NCI-H510A (cell line): ENCODE measurements at places on chromosomes 11 and 22.

GRCh38 chr11:78662811-78663210 lies 88.1 kb upstream of the NARS2 start:
- DNase-seq, result no peak

DNA sequence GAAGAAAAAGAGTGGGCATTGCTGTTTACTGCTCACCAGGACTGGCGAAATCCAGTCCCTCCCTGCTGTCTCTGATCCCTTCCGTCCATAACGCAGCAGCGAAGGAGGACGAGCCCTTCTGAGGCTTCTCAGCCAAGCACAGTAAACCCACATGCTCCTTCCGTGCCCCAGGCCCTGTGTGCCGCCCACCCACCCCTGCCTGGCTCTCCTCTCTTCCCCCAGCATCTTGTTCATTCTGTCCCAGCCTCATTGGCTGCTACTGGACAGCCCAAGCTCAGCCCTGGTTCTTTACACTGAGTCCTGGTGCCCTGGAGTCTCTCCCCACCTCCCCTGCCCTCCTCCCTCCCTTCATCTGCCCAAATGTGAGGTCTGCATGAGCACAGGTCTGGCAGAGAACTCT lies 559.7 kb downstream of the BRD1 start:
- no peak for DNase-seq

- DNase-seq, result no peak
These were observed 105.0 kb upstream of the RAG2 start for GRCh38 chr11:36703055-36703404.

- DNase-seq, result peak; percentile 4
These were observed 29.0 kb upstream of the API5 start for GRCh38 chr11:43282607-43283440.

DNA sequence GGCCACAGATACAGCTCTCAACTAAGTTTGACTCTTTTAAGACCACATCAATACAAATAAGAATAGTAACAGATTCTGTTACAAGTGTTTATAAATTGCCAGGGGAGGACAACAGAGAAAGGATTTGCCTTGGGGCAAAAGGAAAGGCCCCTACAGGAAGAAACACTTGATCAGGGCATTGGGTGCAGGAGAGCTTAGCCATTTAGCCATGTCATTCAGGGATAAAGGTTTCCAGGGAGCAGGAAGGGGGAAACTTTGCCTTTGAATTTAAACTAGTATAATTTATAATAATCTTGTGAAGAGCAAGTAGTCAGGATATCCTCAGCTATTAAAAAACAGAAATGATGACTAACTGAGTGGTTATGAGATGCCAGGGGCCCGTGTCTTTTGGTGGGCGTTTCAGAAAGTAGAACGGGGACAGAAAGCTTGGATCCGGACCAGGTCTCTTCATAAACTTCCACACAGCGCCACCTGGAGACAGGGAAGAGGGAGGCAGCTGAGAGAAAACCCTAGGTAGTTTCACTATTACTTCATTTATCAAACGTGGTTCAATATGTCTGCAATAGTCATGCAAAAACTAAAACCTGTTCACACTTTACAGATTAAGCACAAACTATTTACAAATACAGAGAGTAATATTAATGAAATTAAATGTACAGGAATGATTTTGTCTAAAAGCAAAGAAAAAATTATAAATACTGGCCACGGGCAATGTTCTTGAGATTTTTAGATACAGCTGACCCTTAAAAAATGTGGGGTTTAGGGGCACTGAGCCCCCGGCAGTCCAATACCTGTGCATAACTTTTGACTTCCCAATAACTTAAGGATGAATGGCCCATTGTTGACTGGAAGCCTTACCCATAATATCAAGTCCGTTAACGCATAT lies 11.0 kb upstream of the SLC5A4 start:
- DNase-seq, result no peak

DNA sequence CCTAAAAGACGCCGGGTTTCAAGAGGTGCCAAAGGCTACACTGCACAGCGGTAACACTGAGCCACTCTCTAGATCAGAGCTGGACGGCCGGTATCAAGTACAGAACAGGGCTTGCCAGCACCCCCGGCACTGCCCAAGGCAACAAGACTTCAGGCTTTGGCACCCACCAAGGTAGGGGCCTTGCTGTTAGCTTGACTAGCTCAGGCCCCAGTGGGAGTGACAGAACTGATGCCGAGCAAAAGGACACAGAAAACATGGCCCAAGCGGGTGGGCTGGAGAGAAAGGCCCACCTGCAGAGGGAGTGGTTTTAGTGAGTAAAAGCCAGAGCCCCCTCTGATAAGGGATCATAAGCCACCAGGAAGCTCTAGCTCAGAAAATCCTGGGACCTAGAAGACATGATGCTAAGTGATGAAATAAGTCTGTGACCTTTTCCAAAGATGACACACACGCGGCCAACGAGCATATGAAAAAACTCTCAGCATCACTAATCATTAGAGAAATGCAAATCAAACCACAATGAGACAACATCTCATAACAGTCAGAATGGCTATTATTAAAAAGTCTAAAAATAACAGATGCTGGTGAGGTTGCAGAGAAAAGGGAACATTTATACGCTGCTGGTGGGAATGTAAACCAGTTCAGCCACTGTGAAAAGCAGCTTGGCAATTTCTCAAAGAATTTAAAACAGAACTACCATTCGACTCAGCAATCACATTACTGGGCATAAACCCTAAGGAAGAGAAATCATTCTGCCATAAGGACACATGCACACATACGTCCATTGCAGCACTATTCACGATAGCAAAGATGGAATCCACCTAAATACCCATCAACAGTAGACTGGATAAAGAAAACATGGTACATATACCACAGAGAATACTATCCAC lies 12.9 kb downstream of the EHD1 start:
- no peak for DNase-seq

- no peak for DNase-seq
These were observed 2093.5 kb downstream of the LRRC4C start for GRCh38 chr11:39365809-39366436.

GRCh38 chr11:95282291-95282751 lies 51.3 kb upstream of the SESN3 start:
- DNase-seq, result no peak

GRCh38 chr11:67609316-67609715 lies 2.6 kb downstream of the NDUFV1 start:
- DNase-seq, result no peak

GRCh38 chr11:130085671-130086290 lies 16.1 kb downstream of the APLP2 start:
- no peak for DNase-seq

DNA sequence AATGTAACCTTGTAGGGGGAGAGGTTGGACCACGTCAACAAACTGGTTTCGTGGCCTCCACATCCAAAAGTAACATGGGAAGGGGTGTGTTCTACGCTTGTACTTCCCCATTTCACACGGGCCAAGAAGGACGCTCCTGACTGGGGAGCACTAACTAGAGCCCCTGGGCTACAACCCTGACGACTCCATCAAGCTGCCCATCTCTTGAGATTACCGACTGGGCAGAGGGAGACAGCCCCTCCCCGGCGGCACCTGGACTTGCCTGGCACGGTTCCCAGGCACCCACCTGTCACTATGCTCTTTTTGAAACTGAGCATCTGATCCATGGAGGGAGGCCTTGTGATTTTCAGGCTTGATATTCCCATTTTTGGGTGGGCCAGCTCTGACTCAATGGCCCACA lies 68.5 kb downstream of the SHANK2 start:
- DNase-seq, result peak; percentile 42

- DNase-seq, result no peak
These were observed 1031.2 kb downstream of the BRD1 start for GRCh38 chr22:48796310-48797015.

- DNase-seq, result no peak
These were observed 439.0 kb upstream of the CCDC90B start for GRCh38 chr11:83725269-83725560.

DNA sequence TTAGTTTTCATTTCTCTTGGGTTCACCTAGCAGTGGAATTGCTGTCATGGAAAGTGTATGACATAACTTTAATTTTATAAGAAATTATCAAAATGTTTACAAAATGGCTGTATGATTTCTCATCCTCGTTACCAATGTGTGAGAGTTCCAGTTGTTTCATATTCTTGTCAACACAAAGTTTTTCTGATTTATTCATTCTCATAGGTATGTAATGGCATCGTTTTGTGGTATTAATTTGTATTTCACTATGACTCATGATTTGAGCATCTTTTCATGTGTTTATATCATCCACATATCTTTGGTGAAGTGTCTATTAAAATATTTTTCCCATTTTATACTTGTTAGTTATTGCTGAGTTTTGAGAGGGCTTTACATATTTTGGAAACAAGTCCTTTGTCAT lies 5.5 kb downstream of the FAM111B start:
- DNase-seq, result no peak

- no peak for DNase-seq
These were observed 10.3 kb downstream of the PARVG start for GRCh38 chr22:44191036-44191454.

GRCh38 chr11:8086571-8086970 lies 5.6 kb downstream of the TUB start:
- no peak for DNase-seq

DNA sequence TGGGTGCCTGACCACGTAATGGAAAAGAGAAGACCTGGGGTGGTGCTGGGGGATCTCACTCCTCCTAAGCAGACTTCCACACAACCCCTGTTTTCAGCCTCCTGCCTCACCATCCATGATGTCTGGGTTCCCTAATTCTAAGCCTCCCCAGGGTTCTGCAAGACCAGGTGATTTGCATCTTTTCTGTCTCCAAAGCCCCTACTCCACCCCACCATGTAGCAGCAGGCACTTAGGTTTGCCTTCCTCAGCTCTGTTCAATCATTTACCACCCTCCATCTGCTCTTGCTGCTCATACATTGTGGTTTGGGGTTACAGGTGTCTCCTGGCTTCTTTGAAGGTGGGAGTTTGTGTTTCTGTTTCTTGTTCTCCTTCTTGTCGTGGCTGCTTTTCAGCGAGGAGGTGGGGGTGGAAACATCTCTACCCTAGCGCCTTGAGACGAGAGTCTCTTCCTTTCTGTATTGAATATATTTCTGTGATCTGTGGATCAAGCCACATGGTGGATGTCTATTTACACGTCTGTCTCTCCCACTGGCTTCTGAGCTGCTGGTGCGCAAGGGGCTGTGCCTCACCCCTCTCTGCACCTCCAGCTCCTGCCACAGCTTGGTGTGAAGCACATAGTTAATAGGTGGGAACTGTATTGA lies 6.6 kb upstream of the SSTR3 start:
- no peak for DNase-seq

- DNase-seq, result no peak
These were observed 33.0 kb downstream of the SERGEF start for GRCh38 chr11:17979770-17980371.

GRCh38 chr22:37562049-37562875 lies 2.0 kb downstream of the CDC42EP1 start:
- no peak for DNase-seq

DNA sequence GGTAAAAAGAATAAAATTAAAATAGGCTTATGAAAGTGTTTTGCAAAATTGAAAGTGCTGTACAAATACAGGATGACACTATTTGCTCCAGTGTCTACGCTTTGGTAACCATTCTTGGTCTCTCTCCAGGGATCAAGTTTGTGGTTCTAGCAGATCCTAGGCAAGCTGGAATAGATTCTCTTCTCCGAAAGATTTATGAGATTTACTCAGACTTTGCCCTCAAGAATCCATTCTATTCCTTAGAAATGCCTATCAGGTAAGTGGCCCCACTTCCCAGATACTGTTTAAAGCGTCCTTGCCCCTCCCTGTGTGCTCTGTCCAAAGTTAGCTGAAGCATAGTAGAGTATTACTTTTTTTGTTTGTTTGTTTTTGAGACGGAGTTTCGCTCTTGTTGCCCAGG lies 3.1 kb downstream of the TRAPPC4 start:
- no peak for DNase-seq

GRCh38 chr11:11901929-11902328 lies 60.2 kb downstream of the USP47 start:
- DNase-seq, result no peak

- DNase-seq, result no peak
These were observed 13.8 kb downstream of the NCAM1 start for GRCh38 chr11:112975051-112975450.

- DNase-seq, result no peak
These were observed 305.9 kb upstream of the MTNR1B start for GRCh38 chr11:92663539-92663938.

DNA sequence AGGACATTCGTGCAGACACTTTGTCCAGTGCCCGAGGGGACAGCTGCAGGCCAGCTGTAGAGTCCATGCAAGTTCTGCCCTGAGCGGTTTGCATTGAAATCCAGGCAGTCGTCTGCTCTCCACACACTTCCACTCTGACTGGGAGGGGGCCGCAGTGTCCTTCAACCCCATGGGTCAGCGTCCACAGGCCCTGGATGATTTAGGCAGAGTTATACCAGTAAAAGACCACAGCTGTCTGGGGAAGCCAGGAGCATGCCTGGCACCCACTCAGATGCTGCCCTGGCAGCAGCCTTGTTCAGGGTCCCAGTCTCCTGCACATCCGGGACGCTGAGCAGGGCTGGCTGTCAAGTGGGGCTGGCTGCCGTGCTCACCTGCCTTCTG lies 26.5 kb downstream of the KRTAP5-5 start:
- no peak for DNase-seq

DNA sequence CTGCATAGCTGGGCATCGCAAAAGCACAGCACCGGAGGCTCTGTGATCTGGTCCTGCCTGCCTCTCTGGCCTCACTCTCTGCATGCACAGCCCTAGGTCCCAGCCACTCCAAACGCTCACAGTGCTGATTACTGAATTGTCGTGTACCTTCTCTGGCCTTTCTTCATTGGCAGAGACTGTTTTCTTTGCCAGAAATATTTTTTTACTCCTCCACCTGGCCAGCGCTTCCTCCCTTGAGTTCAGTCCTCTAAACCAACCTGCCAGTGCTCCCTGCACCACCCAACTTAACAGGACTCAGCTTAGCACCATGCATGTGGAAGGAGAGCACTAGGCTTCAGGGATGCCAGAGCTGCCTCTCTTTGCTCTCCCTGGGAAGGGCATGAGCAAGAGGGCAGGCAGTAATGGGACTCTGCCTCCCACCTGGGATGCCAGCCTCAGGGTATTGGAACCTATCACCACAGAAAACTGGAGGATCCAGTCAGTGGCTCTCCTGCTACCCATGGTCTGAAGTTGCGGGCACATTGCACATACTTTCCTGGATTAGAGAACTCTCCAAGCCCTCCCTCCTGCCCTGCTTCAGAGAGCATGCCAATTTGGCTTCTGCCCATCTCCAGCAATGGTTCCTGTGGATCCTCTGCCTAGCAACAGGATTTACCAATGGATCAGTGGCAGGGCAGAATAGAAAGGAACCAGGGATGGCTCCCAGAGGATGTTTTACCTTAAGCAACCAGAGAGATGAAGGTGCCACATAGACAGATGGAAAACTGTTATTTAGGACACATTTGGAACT lies 37.0 kb upstream of the GNAZ start:
- no peak for DNase-seq

DNA sequence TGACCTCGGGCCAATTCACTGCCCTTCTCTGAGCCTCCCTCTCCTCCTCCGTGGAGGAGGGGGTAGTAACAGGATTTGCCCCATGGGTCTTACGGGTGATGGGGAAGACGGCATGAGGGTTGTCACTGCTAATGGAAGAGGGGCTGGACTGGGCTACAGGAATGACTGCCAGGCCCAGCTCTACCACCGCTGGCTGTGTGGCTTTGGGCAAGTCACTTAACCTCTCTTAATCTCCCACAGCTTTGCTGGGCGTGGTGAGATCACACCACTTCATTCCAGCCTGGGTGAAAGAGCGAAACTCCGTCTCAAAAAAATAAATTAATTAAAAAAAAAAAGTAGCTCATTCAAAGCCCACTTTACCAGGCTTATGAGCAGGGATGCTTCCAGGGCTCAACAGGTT lies 2.8 kb downstream of the SYT12 start:
- DNase-seq, result no peak

- DNase-seq, result no peak
These were observed 22.0 kb downstream of the MFNG start for GRCh38 chr22:37464181-37464580.

GRCh38 chr11:69525516-69526452 lies 44.3 kb downstream of the LINC01488 start:
- DNase-seq, result no peak
